ENCODE measurements at places on chromosomes 6 and 20.

- DNase-seq, result no peak
Observed at GRCh38 chr6:155014670-155015300, 19.7 kb downstream of the TIAM2 start.

DNA sequence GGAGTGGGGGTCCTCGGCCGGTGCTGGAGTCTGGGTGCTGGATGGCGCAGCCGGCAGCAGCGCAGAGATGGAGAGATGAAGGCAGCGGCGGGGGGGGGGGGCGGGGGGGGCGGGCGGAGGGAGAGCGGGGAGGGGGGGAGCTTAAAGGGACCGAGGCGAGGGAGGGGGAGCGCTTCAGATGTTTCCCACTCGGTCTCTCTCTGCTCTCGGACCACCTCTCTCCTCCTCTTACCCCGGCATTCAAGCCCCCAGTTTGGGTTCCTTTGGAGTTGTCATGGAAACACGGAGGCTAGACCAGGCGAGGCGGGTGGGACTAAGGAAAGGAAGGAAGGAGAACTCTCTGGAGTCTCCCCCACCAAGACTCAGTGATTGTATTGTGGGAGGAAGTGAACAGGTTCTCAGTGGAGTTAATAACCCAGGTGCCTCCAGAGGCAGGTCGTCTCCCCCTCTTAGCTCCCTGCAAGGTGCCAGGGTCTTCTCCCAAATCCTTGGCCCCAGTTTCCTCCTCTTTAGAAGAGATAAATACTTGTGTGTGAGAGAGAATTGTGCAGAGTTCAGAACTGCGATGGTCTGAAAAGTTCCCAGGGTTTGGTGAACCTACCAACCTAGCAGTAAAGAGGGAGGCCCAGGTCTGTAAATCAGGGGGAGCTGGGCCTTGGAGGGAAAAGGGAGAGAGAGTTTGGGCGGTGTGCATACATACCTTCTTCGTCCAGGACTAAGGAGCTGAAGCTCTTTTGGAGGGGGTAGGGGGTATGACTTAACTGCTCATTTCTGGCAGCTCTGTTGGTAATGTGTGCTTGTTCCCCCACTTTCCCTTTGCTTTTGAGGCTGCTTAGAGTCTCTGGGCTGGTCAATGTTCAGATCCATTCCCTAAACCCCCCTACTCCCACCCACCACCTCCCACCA, at the start of gene PRRT1:
Gene PRRT1 (minus strand): TSS at position 77 of the 906 bp plus-strand sequence. CDS start 112 bp downstream, outside the sequence.
- DNase-seq, result peak; percentile 39

DNA sequence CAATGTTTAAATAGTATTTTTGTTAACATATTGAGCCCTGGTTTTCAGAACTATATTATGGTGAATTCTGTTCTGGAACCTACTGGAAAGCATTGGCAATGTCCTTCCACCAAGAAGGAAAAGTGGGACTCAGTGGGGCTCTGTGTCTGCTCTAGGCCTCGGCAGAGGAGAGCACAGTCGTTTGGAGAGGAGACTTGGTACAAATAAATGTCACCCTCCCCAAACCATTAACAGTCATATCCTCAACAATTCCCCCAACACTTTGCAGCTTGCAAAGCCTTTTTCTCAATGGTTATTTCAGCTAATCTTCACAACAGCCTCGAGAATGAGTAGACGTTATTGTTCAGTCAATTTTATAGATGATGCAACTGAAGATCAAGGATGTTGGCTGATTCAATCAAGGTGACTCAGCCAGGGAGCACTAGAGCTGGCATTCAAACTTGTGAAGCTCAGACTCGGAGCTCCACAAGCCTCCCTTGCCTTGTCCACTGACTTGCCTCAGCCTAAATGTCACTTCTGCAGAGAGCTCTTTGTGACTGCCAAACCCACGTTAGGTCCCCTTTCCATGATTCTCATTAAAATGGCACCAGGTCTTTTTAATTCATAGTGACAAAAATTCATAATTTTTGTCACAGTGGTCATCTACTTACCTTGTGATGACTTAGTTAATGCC, 60.6 kb downstream of the TOX2 start:
- no peak for DNase-seq

GRCh38 chr6:77457720-77458349, 5.5 kb downstream of the HTR1B start:
- peak; percentile 93 for DNase-seq

DNA sequence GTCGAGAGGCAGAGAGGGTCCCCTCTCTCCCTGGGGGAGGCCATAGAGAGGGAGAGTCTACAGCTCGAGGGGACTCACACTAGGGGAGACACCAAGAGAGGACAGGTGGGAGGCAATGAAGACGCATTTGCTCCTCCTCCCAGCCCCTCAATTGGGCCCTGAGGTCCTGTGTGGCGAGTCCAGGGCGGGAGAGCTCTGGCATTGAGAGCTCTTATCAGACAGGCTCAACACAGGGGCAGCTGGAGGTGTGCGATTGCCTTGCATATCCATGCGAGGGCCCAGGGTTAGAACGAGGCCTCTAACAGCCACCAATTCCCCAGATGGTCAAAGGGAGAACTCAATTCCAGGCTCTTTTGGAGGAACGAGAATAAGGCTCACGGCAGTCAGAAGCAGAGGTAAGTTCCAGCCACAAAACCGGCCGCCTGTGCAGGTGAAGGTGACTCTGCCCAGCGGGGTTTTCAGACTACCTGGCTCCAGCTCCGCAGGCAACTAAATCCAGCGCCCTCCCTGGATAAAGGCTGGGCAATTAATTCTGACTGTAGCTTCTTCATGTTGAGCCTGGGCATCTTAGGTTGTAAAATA, 94.0 kb upstream of the MPC1 start:
- DNase-seq, result no peak

GRCh38 chr6:153145591-153145990, 14.5 kb upstream of the RGS17 start:
- no peak for DNase-seq

- no peak for DNase-seq
Observed at GRCh38 chr6:30972816-30973215, 10.7 kb upstream of the MUC21 start.

DNA sequence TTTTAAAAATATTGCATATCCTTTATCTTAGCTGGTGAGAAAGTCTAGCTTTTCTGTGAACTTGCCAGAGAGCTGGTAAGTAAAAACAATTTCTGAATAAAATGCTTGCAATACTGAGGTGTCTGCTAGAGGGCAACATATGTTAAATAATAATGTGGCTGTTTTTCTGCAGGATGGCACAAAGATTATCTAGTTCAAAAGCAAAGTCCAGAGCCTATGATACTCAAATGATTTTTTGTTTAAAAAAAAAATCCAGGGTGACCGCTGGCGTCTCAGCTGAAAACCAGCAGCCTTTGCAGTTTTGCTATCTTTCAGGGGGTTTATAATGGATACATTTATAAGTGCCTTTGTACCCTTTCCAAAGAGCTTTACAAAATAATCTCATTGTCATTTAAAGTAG, 194.9 kb downstream of the PHACTR1 start:
- peak; percentile 85 for DNase-seq

- DNase-seq, result peak; percentile 13
Observed at GRCh38 chr20:13158369-13158768, 62.7 kb upstream of the ISM1 start.

Data from eye (tissue), 1 donor.